ENCODE measurements at places on chromosomes 5 and 9.

- H3K27me3 ChIP-seq, result peaks cover 5% of the 10 kb centered on the region
- DNase-seq, result no peak
- H3K4me3 ChIP-seq, result no peak overlapping the region
- H3K27ac ChIP-seq, result no peak overlapping the region
These were observed 14.7 kb downstream of the PITX1 start for GRCh38 chr5:135019314-135019713.

- H3K36me3 ChIP-seq, result no peaks in the 10 kb centered on the region
- no peaks in the 10 kb centered on the region for H3K4me1 ChIP-seq
- peaks cover 10% of the 10 kb centered on the region for H3K27me3 ChIP-seq
- DNase-seq, result no peak
These were observed 113.1 kb downstream of the LIFR start for GRCh38 chr5:38443390-38443789.

DNA sequence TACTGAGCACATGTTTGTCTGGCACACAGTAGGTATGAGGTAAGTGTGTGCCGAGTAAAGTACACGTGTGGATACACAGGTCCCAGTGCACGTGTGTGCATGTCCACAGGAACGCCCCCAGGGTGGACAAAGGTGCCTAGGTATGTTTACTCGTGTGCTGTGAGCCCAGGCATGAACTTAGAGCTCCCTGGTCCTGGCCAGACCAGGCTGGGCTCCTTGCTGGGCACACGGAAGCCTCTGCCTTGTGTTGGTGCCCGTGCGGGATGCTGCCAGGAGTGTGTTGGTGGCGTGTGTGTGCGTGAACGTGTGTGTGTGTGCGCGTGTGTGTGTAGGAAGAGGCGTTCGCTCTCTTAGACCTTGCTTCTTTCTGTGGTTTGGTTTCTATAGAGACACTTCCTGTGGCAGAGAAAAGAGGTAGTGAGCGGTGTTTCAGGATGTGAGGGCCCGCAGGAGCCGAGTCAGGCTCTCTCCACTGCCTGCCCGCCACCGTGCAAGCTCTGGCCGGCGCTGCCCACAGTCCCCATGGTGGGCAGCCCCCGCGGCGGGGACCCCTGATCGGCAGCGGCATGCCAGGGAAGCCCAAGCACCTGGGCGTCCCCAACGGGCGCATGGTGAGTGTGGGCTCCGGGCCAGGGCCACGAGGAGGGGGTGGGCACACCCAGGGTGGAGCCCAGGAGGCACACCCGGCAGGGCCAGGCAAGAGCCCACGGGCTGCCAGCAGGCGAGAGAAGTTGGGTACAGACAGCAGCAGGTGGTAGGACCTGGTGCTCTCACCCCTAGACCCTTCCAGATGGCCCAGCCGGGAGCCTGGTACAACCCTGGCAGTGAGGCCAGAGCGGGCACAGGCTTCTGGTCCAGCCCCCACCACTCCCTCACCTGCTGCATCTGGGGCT is at the start of gene RGS14:
RGS14 (plus strand) TSS at position 466 of the 893 bp plus-strand sequence; CDS start at position 567, 101 bp downstream.
- no peaks in the 10 kb centered on the region for H3K36me3 ChIP-seq
- H3K27ac ChIP-seq, result peak within 1 kb of the TSS; percentile 85
- peak within 1 kb of the TSS; percentile 93 for H3K4me3 ChIP-seq
- H3K4me1 ChIP-seq, result peaks cover 68% of the 10 kb centered on the region

GRCh38 chr5:174943785-174944184 is 219.4 kb downstream of the MSX2 start:
- no peaks in the 10 kb centered on the region for H3K36me3 ChIP-seq
- H3K4me1 ChIP-seq, result no peaks in the 10 kb centered on the region
- no peak overlapping the region for H3K27ac ChIP-seq
- DNase-seq, result peak; percentile 29

GRCh38 chr9:121088576-121088975 is 13.8 kb downstream of the CNTRL start:
- H3K36me3 ChIP-seq, result peaks cover 51% of the 10 kb centered on the region
- H3K27me3 ChIP-seq, result no peaks in the 10 kb centered on the region
- no peak overlapping the region for H3K27ac ChIP-seq
- DNase-seq, result peak; percentile 57

DNA sequence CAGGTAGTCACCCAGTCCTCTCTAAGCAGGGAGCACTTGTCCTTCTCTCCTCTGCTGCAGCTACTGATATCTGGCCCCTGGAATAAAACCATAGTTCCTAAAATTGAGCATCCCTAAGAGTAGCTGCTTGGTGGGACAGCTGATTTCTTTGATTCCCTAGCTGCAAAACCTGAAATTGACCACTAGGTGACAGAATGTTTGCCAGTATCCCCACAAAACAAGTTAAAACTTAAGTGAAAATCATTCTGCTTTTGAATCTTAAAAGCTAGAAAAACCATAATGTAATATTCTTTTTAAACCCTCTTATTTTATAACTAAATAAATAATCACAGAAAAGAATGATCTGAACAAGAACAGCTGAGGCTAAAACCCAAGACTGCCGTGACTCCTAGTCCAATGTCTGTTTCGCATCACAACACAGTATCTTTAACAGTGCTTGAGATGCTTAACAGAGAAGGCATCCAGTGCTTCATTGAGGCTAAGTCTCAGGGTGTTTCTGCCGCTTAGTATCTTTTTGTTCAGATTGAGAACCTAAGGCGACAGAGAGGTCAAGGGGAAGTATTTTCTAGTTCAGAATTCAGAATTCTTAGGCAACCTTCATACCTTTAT is 24.4 kb upstream of the TAL2 start:
- H3K4me1 ChIP-seq, result no peaks in the 10 kb centered on the region
- no peaks in the 10 kb centered on the region for H3K27me3 ChIP-seq
- no peak overlapping the region for H3K27ac ChIP-seq
- H3K36me3 ChIP-seq, result no peaks in the 10 kb centered on the region
- no peak overlapping the region for H3K4me3 ChIP-seq

DNA sequence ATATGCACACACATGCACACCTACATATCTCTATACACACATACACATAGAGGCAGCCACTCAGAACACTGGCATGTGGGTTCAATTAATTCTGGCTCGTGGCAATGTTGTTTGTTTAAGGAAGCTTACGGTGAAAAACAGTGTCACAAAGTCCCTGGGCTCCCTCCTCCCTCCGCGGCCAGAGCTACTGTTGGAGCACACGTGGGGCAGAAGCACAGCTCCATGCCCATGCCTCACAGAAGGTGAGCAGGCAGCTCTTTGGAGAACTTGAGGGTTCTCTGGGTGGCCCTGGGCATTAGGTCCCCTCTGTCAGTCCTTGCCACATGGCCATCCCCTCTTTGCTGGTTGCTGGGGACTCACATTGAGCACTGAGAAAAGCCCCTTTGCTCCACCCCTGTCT is 107.5 kb downstream of the GADD45G start:
- no peak overlapping the region for H3K27ac ChIP-seq
- H3K4me3 ChIP-seq, result no peak overlapping the region
- DNase-seq, result no peak
- no peaks in the 10 kb centered on the region for H3K36me3 ChIP-seq

DNA sequence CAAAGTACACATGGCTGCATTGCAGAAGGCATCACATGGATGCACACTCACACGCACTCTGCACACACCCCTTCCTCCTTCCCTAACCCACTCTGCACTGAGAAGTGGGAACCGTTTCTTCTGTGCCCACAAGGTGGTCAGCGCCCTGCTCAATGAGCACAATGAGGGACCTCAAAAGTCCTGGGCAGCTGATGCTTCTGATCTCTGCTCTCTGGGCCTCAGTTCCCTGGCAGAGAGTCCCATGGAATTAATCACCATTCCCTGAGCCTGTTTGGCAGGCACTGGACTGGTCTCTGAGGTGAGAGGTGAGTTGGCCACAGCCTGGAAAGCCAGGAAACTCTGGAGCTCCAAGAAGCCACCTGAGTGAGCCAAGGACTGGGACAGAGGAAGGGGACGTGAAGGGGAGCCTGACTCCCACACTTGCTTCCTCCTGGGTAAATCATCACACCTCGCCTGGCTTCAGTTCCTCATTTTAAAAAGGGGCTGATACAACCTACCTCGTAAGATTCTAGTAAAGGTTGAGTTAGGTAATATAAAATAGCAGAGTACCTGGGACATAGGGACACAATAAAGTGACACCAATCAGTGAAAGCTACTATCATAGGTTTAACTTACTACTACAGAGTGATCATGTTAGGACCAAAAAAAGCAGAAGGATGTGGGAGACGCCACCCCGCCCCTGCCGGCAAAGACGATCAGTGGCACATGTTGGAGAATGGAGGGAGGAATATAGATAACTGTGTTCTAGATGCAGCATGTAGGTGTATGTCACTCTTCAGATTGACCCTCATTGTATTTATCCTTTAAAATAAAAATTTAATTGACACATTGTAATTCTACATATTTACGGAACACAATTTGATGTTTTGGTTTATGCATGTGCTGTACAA is 21.1 kb upstream of the IGFBPL1 start:
- no peak overlapping the region for H3K27ac ChIP-seq

- H3K36me3 ChIP-seq, result no peaks in the 10 kb centered on the region
- peaks cover 2% of the 10 kb centered on the region for H3K27me3 ChIP-seq
- no peak overlapping the region for H3K27ac ChIP-seq
- peak; percentile 87 for DNase-seq
These were observed 79.6 kb downstream of the PDE4D start for GRCh38 chr5:59813761-59814536.

Measured in common myeloid progenitor, CD34-positive (primary cell).